MG63 (cell line): ENCODE measurements at places on chromosomes 6 and 20.

GRCh38 chr6:100057941-100058340 is 63.9 kb upstream of the MCHR2 start:
- peak; percentile 16 for DNase-seq

GRCh38 chr6:154933181-154933827 is 61.8 kb upstream of the TIAM2 start:
- DNase-seq, result no peak

- DNase-seq, result no peak
These were observed 7.6 kb upstream of the KCNK16 start for GRCh38 chr6:39330057-39330456.

GRCh38 chr20:33784225-33784624 is 26.9 kb upstream of the CHMP4B start:
- DNase-seq, result no peak

- DNase-seq, result no peak
These were observed 676.6 kb downstream of the DHX35 start for GRCh38 chr20:39638731-39639130.

DNA sequence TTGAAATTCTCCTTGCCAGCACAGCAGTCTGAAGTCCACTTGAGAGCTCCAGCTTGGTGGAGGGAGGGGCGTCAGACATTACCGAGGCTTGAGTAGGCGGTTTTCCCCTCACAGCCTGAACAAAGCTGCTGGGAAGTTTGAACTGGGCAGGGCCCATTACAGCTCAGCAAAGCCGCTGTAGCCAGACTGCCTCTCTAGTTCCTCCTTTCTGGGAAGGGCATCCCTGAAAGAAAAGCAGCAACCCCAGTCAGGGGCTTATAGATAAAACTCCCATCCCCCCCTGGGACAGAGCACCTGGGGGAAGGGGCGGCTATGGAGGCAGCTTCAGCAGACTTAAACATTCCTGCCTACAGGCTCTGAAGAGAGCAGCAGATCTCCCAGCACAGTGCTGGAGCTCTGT is 325.3 kb downstream of the GJA1 start:
- DNase-seq, result no peak

DNA sequence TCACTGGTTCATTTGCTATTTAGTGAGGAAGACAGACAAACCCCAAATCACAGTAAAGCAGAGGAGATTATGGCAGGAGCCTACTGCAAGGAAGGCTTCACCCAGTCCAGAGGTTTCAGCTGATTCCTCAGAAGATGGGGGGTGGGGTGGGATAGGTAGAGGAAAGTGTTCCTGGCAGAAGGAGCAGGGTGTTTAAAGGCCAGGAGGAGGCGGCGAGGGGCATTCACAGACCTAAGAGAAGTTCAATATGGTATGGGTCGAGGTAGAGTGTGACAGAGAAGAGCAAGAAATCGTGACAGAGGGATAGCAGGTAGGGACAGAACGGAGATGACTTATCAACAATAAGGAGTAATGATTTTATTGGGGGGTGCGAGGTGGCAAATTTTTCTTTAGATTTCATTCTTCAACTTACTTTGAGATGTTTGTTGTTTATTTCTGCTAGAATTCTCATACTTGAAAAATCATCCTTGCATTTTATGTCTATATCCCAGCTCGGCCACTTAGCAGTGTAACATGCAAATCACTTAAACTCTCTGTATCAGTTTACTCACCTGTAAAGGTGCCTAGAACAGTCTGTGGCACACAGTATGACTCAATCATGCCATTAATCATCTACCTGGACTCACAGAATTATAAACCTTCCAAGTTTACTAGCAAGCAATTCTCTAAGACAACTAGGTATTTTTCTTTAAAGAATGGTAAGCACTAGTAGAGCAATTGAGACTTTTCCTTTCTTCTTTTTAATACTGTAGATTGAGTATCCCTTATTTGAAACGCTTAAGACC is 176.7 kb downstream of the REV3L start:
- DNase-seq, result no peak

DNA sequence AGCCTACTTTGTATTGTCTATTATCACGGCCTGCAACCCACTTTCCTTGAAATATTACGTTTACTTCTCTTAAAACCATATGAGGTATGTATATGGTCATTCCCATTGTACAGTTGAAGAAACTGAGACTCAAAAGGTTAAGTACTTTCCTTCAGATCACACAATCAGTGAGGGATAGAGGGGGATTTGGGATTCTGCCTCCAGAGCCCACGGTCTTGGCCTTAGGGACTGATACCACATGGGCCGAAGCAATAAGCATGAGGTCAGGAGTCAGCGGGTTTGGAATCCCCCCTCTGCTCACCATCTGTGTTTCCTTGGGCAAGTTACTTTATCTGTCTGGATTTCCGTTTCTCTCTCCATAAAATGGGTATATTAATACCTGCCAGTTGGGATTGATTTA is 19.4 kb upstream of the EPB41L1 start:
- no peak for DNase-seq

GRCh38 chr6:70706491-70707123 is 38.9 kb downstream of the SMAP1 start:
- no peak for DNase-seq
